ENCODE measurements at places on chromosomes 3 and 15.

DNA sequence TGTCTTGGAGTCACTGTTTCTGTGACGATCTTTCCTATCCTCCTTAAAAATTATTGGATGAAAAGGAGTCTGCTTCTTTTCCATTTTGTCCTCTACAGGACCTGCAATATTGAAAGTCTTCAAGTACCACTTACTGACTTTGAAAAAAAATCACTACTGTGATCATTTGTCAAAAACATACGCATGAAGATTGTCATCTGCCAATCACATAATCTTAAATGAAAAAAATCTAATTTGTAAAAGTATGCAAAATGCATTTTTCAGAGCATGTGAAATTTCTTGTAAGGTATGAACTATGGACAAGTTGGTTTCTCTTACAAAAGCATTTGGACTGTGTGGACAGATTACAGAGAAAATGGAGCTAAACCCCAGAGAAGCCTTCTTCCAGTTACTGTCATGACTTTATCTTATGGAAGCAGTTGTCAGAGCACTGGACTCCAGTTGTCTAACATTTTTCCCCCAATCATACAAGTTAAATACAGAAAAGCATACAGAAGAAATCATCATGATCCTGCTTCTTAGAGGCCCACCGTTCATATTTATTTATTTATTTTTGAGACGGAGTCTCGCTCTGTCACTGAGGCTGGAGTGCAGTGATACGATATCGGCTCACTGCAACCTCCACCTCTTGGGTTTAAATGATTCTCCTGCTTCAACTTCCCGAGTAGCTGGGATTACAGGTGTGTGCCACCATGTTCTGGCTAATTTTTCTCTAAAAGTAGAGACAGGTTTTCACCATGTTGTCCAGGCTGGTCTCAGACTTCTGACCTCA, 3.4 kb upstream of the PXK start:
- no peak for DNase-seq

GRCh38 chr3:65873028-65873427, 165.7 kb downstream of the MAGI1 start:
- no peak for DNase-seq

- DNase-seq: no peak
These were observed 129.4 kb downstream of the LRRK1 start for GRCh38 chr15:101048581-101049030.

DNA sequence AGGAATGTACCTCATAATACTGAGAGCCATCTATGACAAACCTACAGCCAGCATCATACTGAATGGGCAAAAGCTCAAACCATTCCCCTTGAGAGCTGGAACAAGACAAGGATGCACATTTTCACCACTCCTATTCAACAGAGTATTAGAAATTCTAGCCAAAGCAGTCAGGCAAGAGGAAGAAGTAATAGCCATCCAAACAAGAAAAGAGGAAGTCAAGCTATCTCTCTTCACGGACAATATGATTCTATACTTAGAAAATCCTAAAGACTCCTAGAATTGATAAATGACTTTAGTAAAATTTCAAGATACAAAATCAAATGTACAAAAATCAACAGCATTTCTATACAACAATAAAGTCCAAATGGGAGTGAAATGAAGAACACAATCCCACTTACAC, 30.2 kb downstream of the OCA2 start:
- no peak for DNase-seq

DNA sequence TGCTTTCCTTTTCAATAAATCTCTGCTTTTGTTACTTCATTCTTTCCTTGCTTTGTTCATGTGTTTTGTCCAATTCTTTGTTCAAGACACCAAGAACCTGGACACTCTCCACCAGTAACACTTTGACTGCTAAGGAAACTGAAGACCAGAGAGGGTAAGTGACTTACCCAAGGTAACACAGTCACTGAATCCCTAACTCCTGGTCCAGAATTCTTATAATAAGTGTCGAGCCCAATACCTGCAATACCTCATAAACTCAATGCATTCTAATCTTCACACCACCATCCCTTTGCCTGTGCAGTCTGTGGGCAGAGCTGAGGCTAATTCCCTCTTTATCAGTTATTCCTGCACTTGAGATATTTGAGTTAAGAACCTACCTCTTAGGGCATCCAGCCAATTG, 237.8 kb downstream of the UACA start:
- DNase-seq: no peak
